ENCODE measurements at places on chromosomes 5 and 9.

DNA sequence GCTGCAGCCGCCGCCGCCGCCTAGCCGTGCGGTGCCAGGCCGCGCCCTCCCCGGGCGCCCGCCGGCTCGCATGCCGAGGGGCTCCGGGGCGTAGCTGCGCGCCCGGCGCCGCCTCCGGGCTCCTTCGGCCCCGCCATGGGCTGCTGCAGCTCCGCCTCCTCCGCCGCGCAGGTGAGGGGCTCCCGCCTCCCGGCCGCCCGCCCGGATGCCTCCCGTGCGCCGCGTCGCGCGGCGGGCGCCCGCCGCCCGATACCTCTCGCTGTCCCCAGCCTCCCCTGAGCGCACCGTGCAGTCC lies 230 bp downstream of the SLC44A1 start:
- no peak for DNase-seq

DNA sequence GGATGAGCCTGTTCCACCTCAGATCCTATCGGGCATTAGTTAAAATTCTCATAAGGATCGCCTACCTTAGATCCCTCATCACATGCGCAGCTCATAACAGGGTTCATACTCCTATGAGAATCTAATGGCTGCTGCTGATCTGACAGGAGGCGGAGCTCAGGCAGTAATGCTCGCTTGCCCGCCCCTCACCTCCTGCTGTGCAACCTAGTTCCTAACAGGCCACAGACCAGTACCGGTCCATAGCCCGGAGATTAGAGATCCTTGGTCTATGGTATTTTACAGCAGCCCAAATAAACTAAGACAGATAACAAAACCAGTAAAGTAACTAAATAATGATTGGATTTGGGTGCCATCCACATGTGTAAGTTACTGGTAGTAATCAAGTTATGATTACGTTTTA lies 17.5 kb downstream of the GOLPH3 start:
- no peak for DNase-seq

- DNase-seq: no peak
Measured at GRCh38 chr5:167754501-167755021, 536.9 kb upstream of the WWC1 start.

- DNase-seq: no peak
Measured at GRCh38 chr5:32446630-32447029, 2.1 kb upstream of the ZFR start.

DNA sequence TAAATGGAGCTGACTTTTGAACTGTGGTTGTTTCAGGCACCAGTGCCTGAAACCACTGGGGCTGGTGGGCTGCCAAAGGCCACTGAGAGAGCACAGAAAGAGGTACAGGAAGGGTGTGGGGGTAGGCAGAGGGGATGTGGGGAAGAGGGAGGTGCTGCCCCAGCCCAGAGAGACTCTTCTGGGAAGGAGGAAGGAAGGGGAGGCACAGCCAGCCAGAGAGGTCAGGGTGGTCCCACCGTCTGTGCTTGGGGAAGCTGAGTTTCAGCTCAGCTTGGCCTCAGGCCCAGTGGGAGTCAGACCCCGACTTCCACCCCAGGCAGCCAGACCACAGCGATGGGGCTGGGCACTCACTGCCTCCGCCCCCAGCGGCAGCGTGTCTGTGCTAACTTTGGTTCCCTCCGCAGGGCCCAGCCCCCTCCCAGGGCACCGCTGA lies 8.6 kb upstream of the PHYKPL start:
- no peak for DNase-seq

Measured in HT-29 (cell line).